AG09309 (cell line): ENCODE measurements at places on chromosomes 7 and 10.
A peak's percentile ranks its signal among the peaks of the same experiment; 100 is the strongest.

- no peak for DNase-seq
Observed at GRCh38 chr7:1740214-1740613, 70.1 kb downstream of the ELFN1 start.

GRCh38 chr7:107712025-107712424 lies 31.9 kb upstream of the CBLL1 start:
- no peak for DNase-seq

DNA sequence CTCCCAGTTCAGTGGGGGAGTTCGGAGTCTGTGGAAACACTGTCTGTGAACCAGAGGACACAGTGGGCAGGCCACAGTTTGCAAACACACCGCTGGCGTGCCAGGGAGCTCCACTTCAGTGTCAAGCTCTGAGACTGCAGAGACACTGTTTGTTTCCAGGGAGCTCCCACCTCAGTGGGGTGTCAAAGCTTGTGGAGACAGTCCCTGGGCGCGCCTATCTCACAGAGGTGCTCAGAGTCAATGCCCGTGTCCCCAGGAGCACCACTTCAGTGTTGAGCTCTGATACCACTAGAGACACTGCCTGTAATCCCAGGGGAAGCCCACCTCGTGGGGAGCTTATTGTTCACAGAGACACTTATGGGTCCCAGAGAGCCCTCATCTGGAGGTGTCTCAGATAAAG lies 4.3 kb downstream of the MYO1G start:
- DNase-seq: no peak

DNA sequence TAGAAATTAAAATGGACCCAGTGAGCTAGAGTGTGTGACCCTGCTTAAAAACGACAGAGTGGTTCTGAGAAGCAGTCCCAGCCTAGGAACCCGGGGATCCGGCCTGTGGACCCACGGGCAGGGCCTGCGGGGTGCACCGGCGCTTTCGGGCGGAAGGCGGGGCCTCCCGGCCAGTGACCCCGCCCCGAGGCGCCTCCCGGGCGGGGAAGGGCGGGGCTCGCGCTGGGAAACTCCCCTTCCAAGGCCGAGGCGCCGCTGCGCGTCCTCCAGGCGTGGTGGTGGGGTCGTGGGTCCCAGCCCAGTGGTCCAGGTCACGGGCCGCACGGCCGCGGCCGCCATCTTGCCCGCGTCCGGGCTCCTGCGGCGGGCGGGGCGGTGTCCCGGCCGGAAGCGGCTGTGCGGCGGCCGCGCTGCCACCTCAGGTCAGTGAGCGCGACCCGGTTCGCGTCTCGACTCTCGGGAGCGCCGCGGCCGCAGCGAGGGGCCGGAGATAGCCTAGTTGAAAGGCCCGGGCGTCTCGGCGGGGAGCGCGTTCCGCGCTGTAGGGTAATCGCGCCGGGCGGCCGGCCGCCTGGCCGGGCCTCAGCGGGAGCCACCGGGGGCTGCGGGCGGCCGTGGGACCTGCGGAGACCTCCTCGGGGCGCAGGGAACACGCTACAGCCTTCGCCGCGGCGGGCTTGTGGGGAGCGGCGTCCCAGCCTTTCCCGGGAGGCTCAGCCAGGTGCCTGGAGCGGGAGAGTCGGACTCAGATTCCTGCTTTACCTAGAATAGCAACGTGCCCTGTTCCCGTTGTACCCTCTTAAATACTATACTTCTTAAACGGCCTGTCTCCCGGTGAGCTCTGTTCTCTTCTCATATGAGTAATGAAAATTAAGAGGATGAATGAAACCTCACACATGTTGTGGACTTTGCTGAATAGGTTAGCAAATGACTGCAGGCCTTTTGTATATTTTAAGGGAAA lies at the start of gene MIOS:
MIOS (plus strand) TSS at position 234 of the 961 bp plus-strand sequence. CDS start 5,592 bp downstream, outside the sequence.
- DNase-seq: no peak

GRCh38 chr10:127840884-127841283 lies 51.9 kb downstream of the CLRN3 start:
- no peak for DNase-seq

DNA sequence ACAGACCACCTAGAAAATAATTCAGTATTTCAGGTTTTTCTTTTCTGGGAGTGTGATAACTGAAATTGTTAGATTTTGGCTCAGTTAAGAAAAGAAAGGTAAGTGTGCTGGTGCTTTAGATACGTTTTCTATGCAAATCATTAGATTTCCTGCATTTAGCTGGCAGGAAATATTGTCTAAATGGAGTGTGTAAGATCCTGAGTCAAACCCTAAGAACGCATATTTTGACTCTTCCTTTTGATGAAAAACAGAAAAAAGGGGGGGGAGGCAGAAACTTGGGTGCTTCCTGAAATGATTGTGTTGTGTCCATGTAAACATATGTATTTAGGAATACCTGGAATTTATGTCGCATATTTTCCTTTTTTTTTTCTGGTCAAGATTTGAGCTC lies 1.2 kb downstream of the GRK5 start:
- no peak for DNase-seq

GRCh38 chr10:103273041-103273441 lies 3.9 kb upstream of the INA start:
- DNase-seq: peak; percentile 99

DNA sequence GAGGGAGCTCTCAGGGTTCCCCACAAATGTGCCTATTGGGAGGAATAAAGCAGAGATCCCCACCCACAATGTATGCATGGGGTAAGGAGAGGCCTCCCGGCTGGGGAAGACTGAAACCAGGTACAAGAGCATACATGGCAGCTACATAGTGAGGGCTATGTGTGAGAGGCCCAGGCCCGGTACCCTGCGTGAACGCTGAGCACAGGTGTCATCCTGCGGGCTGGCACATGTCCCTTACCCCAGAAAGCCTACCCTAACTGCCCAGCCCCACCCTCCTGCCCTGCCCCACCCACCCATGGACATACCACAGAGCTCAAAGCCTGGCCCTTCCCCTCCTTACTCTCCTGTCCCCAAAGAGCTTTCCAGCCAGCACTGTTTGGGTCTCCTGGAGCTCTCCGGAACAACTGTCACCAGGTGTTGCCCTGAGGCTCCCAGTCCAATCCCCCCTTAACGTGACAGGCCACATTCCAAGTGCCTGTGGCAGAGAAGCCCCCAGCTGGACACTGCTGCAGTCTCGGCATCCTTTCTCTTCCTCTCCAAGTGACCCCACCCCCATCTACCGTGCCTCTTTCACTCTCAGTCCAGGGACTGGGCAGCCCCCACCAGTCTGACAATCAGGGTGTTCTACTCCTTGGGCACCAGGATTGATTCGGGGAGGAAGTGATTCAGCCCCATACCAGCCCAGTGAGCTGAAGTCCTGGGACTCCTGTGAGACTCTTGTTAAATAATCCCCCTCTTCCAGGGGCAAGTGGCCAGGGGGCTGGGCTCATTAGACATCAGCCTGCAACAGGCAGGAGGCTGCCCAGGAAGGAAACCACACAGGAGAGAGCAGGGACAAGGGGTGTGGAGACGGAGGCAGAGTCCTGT lies 19.6 kb downstream of the GRID1 start:
- DNase-seq: no peak
